ENCODE measurements at places on chromosomes 11 and 22.

GRCh38 chr11:8206251-8207079 is 37.6 kb upstream of the RIC3 start:
- no peak for DNase-seq

GRCh38 chr11:15969281-15969680 is 387.1 kb downstream of the SOX6 start:
- DNase-seq = peak; percentile 65

DNA sequence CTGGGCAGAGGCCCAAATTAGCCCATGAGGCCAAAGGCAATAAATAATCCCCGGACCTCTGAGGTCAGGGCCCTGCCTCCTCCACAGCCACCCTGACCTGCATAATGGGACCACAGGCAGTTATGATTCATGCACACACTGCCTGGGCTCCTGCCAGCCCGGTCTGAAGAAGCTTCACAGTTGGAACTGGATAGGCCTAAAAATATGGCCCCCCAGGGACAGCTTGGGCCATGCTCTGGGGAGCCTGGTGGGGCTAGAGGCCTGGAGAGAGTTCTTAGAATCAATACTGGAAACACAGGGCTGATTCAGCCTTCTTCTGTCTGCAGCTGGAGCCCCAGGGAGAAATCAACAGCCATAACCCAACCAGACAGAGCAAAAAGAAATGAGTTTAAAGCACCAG is 112.8 kb upstream of the CADM1 start:
- DNase-seq = peak; percentile 84

- DNase-seq = peak; percentile 88
Measured at GRCh38 chr11:66970807-66971442, 4.2 kb upstream of the C11orf86 start.

- DNase-seq = no peak
Measured at GRCh38 chr11:122517403-122518379, 137.8 kb upstream of the UBASH3B start.

- DNase-seq = no peak
Measured at GRCh38 chr22:46991666-46992065, 229.2 kb downstream of the TBC1D22A start.

DNA sequence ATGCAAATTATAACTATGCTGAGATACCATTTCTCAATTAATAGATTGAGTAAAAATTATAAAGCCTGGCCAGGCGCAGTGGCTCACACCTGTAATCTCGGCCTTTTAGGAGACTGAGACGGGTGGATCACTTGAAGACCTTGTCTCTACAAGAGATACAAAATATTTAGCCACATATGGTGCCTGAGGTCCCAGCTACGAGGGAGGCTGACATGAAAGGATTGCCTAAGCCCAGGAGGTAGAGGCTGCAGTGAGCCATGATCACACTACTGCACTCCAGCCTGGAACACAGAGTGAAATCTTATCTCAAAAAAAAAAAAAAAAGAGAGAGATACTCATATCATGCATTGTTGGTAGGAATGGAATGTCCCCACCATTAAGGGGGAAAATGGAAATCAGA is 142.4 kb downstream of the RCN1 start:
- DNase-seq = no peak

- no peak for DNase-seq
Measured at GRCh38 chr22:39966470-39966869, 6.3 kb downstream of the TMA7B start.

- no peak for DNase-seq
Measured at GRCh38 chr11:279966-280705, 1.9 kb downstream of the NLRP6 start.

DNA sequence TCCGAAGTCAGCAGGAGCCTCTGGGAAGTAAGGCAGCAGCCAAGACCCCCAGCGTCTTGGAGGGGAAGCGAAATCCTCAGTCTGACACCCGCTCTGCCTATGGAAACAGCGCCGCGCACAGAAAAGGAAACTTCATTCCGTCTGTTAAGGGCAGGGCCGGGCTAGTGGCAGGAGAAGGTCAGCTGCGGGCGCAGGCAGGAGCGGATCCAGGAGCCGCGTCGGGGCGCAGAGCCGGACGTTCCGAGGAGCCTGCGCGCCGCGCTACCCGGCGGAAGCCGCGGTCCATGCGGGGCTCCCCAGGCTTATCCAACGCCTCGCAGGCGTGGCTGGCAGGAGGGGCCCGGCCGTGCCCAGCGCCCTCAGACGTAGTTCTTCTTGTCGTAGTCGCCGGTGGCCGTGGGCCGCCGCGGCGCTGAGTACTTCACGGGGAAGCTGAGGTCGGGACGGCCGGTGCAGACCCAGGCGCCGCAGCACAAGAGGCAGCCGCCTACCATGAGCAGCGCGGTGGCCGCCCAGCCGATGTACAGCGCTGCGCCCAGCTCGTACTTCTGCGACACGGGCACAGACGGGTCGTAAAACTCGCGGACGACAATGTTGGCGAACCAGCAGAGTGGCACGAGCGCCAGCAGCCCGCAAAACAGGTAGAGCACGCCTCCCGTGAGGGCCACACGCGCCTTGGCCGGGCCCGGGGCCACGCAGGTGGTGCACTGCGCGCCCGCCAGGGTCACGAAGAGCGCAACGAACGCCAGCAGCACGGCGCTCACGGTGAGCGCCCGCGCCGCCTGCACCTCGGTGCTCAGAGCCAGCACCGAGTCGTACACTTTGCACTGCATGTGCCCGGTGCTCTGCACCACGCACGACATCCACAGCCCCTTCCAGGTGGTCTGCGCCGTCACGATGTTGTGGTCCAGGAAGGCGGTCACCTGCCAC is 705 bp downstream of the CLDN5 start:
- no peak for DNase-seq

- DNase-seq = no peak
Measured at GRCh38 chr11:75767228-75767572, 1.4 kb upstream of the DGAT2 start.

All from urothelium cell line (cell line).